Activated CD4-positive, alpha-beta memory T cell treated with anti-CD3 and anti-CD28 coated beads, Interleukin-2, amount 10 ng/mL, durations not matched to agents 7 days and 5 days (primary cell): ENCODE measurements at places on chromosomes 3 and 15. TPM values are rescaled to one million over a fixed set of nuclear protein-coding genes. Genes with fewer than 3 reads are reported as not detected.
A peak's percentile ranks its signal among the peaks of the same experiment; 100 is the strongest.

The RARB gene
- total RNA-seq = not detected

The ADAMTS17 gene
- 0.38 TPM for total RNA-seq

- no peak overlapping the region for H3K4me3 ChIP-seq
- H3K36me3 ChIP-seq = peaks cover 16% of the 10 kb centered on the region
- no peaks in the 10 kb centered on the region for H3K27me3 ChIP-seq
- no peak for DNase-seq
- H3K27ac ChIP-seq = no peak overlapping the region
Measured at GRCh38 chr3:43503067-43503728, 118.6 kb downstream of the ANO10 start.

GRCh38 chr15:77786956-77787355 is 154.2 kb upstream of the LINGO1 start:
- no peak overlapping the region for H3K27ac ChIP-seq
- DNase-seq = no peak
- no peaks in the 10 kb centered on the region for H3K36me3 ChIP-seq
- H3K27me3 ChIP-seq = no peaks in the 10 kb centered on the region
- H3K4me3 ChIP-seq = no peak overlapping the region
- H3K4me1 ChIP-seq = no peaks in the 10 kb centered on the region

DNA sequence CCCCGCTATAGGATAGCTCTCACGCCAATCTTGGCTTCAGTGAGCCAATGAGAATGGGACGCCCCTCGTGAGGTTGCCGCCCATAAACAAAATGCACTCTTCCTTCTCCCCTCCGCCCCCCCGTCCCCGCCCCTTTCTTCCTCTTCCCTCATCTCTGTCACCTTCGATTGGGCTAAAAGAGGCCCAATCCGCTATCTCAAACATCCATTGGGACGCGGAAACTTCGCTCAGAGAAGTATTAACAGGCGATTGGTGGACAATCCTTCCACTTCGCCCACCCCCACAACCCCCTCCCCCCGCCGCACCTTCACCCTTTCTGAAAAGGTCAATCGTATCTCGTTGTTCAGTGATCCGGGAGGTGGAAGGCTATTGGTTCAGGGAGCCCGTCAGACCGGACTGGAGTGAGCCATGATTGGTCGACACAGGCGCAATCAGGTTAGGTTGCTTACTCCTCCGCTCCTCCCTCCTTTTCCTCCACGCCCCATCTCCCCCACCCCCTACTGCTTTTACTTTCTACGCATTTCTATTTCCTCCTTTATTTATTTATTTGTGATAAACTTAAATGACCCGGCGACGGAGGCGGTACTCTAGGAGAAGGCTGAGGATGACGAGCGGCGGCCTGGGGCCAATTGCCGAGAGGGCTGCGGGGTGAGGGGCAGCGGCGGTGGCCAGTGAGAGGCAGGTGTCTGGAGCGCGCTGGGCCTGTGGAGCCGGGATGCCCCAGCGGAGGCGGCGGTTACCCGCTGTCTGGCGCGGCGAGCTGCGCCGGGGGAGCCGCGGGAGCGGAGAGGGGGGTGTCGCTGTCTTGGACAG is 447 bp upstream of the ZBTB20 start:
- H3K36me3 ChIP-seq = peaks cover 9% of the 10 kb centered on the region
- peak overlapping the region; percentile 87 for H3K4me3 ChIP-seq

DNA sequence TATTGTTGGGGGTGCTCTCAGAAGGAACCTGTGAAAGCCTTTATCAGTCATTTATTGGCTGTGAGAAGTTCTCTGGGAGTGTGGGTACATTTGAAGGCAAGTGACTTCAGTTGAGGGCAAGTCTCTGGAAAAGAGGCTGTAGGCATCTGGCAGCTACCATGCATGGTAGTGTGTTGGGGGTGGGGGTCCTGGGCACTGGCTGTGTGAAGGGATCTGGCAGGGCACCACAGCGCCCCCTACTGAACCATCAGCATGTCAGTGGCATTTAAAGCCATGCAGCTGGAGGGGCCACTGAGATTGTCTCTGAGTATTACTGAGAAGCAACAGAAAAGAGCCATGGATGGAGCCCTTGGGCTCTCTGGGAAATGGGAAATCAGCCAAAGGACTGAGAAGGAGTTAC is 30.6 kb downstream of the CRTAP start:
- H3K27ac ChIP-seq = no peak overlapping the region
- no peak overlapping the region for H3K4me3 ChIP-seq
- no peaks in the 10 kb centered on the region for H3K27me3 ChIP-seq
- peak; percentile 31 for DNase-seq
- H3K4me1 ChIP-seq = no peaks in the 10 kb centered on the region

DNA sequence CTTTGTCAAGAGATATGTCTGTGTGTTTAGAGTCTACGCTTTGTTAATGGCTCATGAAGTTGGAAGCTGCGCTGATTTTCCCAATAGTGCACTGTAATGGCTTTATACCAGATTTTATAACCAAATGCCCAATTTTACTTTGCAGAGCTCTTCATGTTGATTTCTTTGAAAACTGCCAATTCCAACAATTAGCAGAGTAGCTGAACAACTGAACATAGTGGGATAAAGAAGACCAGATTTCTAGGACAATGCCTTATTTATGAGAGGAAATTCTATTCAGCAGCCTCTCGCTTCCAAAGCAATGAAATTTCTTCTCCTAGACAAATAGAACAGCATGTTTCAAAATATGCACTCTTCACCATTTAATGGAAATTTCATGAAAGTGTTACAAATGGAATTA is 66.9 kb upstream of the PROK2 start:
- no peaks in the 10 kb centered on the region for H3K36me3 ChIP-seq
- DNase-seq = no peak
- H3K4me3 ChIP-seq = no peak overlapping the region
- no peaks in the 10 kb centered on the region for H3K4me1 ChIP-seq
- peaks cover 6% of the 10 kb centered on the region for H3K27me3 ChIP-seq

DNA sequence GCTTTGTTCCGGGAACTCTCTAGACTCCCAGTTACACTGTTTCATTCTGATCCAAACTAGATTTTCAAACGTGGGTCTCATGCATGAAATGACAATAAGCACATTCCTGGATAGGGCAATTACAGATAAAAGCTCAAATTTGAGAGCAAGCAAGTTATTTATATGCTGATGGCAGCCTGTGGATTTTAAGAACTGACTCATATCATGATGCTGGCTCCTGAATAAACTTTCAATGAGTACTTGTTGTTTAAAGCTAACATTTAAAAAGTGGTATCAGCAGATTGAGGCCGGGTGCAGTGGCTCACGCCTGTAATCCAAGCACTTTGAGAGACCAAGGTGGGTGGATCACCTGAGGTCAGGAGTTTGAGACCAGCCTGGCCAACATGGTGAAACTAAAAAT is 66.6 kb downstream of the LEO1 start:
- no peak for DNase-seq
- H3K4me1 ChIP-seq = no peaks in the 10 kb centered on the region
- no peak overlapping the region for H3K27ac ChIP-seq
- no peaks in the 10 kb centered on the region for H3K27me3 ChIP-seq
- H3K4me3 ChIP-seq = no peak overlapping the region

DNA sequence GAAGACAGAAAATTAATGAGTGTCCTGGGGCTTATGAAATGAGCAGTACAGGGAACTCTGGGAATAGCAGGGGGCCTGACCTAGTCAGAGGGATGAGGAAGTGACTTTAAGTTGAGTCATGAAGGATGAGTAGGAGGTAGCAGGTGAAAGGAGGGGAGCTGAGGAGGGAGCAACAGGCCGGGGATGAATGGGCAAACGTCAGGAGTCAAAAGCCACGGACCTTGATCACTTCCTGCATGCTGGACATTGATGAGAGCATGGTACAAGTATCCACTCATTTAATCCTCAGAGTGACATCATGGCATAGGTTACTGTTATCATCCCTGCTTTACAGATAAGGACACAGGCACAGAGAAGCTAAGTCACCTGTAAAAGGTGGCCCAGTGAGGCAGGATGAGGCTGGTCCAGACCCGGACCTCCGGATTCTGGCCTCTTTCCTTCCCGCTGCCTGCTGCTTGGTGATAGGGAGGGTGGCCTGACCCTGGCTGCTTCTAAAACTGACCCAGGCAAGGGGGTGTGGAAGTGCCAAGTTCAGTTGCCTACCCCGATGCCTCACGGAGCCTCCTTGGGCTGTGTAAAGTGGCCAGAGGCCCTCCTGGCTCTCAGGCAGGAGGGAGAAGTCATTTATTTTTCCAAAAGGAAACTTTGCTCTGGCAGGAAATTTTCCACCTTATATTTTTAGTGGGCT is 7.6 kb downstream of the CORO2B start:
- peaks cover 9% of the 10 kb centered on the region for H3K4me1 ChIP-seq
- no peak overlapping the region for H3K4me3 ChIP-seq
- no peak for DNase-seq
